ENCODE measurements at places on chromosomes 11 and 22. TPM values are rescaled to one million over a fixed set of nuclear protein-coding genes. Genes with fewer than 3 reads are reported as not detected.

OR4X1 gene
- not detected for total RNA-seq

GRCh38 chr11:31960126-31960525 lies 130.7 kb upstream of the RCN1 start:
- H3K4me1 ChIP-seq: no peaks in the 10 kb centered on the region
- H3K27ac ChIP-seq: no peak overlapping the region
- H3K27me3 ChIP-seq: no peaks in the 10 kb centered on the region
- no peak overlapping the region for H3K4me3 ChIP-seq
- no peaks in the 10 kb centered on the region for H3K36me3 ChIP-seq

OOSP4B gene
- not detected for total RNA-seq

ACAT1 gene
- 97.5 TPM for total RNA-seq

DNA sequence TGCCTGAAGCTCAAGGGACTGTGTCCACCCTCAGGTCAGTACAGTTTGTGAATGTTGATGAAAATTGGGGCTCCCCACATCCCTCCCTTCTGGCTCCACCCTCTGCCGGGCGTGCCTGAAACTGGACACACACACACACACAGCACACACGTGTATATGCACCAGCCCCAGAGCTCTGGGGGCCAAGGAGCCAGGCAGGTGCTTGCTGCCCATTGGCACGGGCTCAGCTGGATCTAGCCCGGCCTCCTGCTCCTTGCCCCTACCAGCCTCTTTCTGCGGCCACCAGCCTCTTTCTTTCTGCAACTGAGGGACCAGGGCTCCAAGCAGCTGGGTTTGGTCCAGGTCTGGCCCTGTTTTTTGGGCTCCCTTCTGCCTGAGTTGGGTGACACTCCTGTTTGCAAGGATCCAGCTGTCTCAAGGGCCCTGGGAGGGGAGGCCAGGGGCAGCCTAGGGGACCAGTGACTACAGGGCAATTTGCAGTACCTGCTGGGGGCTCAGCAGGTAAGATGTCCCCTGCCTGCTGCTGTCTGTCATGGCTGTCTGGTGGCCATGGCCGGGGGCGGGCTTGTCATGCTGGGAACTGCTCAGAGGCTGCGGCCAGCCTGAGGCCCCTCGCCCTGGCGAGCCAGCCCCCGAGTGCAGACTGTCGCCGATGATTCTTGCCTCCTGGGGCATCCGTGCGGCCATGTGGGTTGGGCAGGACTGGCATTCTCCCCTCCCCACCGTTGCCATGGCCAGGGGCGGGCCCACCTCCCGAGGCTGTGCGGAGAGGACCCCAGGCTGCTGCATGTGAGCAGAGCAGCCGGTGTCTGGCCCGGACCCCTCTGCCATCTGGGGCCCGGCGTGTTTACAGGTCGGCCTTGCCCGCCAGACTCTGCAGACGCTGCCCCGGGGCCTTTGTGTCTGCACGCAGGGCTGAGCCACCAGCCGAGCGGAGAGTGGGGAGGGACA lies 51.5 kb upstream of the PPARA start:
- H3K4me3 ChIP-seq: no peak overlapping the region
- no peaks in the 10 kb centered on the region for H3K27me3 ChIP-seq
- DNase-seq: no peak
- peaks cover 2% of the 10 kb centered on the region for H3K36me3 ChIP-seq
- peaks cover 81% of the 10 kb centered on the region for H3K4me1 ChIP-seq

DNA sequence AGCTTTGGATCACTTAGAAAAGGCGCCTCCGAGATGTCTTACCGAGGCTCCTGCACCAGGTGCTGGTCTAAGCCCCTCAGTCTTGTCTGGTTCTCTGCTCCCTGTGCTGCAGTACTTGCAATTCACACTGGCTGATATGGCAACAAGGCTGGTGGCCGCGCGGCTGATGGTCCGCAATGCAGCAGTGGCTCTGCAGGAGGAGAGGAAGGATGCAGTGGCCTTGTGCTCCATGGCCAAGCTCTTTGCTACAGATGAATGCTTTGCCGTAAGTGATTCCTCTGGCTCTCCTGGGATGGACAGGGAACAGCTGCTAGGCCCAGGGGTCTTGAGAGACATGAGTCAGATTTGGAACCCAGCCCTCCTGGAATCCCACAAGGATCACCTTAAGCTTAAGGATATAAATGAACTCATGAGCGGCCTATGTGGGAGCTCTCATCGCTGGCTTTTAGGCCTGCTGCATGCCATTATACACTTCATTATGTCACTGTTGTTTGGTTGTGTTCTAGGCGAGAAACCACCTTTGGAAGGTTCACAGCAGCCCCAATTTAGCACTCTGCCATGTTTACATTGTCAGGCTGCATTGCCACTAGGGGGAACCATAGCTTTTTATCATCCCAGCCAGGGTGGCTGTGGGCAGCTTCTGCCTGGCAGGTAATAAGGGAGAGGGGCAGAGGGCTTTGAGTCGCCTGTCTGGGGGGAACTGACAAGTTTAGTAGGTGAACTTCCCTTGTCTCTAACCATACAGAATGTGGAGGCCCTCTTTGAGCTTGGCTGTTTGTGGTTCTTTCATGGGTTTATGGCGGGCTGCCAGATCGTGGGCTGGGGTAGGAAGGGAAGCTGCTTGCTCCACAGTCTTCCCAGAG lies 8.5 kb downstream of the ACAD8 start:
- DNase-seq: no peak
- H3K27ac ChIP-seq: no peak overlapping the region
- no peak overlapping the region for H3K4me3 ChIP-seq
- peaks cover 3% of the 10 kb centered on the region for H3K36me3 ChIP-seq
- no peaks in the 10 kb centered on the region for H3K4me1 ChIP-seq
- no peaks in the 10 kb centered on the region for H3K27me3 ChIP-seq

MRPL23 gene
- total RNA-seq: 123 TPM

GRCh38 chr22:24175160-24175808 lies 6.0 kb upstream of the SUSD2 start:
- no peak overlapping the region for H3K4me3 ChIP-seq
- no peaks in the 10 kb centered on the region for H3K4me1 ChIP-seq
- H3K27me3 ChIP-seq: no peaks in the 10 kb centered on the region
- H3K27ac ChIP-seq: no peak overlapping the region
